MM.1S (cell line): ENCODE measurements at places on chromosomes 1 and 21.
A peak's percentile ranks its signal among the peaks of the same experiment; 100 is the strongest.

DNA sequence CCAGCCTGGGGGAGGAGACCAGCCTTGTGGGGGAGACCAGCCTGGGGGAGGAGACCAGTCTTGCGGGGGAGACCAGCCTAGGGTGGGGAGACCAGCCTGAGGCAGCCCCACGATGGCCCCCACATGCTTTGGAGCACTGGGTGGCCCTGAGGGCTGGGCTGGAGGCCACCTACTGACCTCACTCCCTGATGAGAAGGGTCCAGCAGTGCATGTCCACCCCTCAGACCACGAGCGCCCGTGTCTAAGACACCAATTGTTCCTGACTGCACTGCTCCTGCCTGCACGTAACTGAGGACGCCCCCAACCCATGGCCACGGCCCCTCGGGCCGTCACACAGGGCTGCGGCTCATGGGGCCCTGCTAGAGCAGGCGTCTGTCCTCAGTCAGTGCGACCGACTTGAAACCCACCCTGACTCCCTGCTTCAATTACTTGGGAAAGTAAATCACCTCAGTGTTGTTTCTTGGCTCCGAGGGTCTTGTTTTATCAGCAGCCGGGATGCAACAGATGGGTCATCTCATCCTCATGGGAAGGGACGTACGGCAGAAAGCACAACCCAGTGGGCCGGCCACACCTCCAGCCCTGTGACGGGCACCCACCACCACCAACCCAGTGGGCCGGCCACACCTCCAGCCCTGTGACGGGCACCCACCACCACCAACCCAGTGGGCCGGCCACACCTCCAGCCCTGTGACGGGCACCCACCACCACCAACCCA lies at the start of gene SPATC1L:
Gene SPATC1L (minus strand): TSS at position 550 of the 715 bp plus-strand sequence. CDS start 1,643 bp downstream, outside the sequence.
- DNase-seq: peak; percentile 73

DNA sequence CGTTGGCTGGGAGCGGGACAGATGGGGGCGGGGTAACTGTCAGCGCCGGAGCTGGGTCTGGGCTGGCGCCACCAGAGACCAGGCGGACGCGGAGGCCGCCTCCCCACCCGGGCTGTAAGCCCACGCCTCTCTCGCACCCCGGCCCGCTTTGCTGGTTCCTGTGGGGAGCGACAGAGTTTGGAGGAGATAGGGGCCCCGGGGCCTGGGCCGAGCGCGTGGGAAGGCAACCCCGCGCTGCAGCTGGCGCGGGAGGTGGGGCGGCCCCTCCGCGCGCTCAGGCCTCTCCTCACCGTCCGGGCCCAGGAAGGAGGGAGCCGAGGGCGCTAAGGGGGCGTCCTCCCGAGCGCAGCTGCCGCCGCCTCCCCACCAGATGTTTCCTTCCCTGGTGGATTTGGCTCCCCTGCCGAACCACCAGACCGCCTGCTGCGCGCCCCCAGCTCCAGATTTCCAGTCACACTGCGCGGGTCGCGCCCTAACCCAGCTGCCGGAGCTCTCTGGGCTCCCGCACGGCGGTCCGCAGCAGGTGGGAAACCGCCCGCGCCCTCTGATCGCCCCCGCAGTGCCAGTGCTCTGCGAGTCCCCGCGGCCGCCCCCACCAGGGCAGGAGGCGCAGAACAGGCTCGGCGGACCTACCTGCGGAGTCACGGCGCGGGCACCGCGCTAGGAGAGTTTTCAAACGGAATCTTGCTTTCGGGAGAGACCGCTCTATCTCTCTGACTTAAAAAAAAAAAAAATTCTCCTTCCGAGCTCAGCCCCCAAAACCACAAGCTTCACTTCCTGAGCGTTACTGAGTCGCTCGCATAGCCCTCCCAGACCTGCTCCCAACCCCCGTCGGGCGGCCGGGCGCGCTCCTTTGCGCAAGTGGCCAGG lies 1.1 kb downstream of the GFI1 start:
- peak; percentile 96 for DNase-seq

- no peak for DNase-seq
Measured at GRCh38 chr1:160863774-160864131, 1.1 kb upstream of the CD244 start.

GRCh38 chr21:33238146-33238545 lies 8.4 kb downstream of the IFNAR2 start:
- DNase-seq: peak; percentile 60

GRCh38 chr1:153478692-153479618 lies 18.5 kb upstream of the S100A7 start:
- DNase-seq: no peak

GRCh38 chr1:117231312-117231711 lies 20.6 kb upstream of the VTCN1 start:
- DNase-seq: no peak

DNA sequence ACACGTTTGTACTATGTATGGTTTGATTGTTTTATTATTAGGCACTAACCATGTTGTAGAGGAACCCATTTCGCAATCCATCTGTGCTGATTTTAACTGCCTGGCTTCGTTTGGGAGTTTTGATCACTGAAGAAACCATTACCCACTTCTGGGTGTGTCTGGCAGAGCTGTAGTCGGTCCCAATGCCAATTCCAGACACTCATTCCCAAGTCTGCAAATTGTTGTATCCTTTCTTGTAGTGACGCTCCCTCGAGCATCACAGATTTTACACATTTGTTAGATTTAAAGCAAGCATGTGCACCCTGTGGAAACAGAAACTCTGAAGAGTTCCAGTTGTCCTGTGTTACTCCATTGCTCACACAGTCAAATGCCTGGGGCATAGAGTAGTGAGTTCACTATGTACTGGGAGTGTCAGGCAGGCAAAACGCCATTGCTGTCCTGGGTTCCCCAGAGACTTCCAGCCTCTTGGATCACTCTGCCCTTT lies 31.0 kb upstream of the EFCAB14 start:
- DNase-seq: no peak
